Esophagus squamous epithelium (tissue), 5 donors: ENCODE measurements at places on chromosomes 3 and 15. TPM values are rescaled to one million over a fixed set of nuclear protein-coding genes. Genes with fewer than 3 reads are reported as not detected.

Gene BFSP2
- not detected for total RNA-seq

Gene CACNA2D2
- total RNA-seq, result not detected

Gene MUC20
- total RNA-seq, result 23.8 TPM

Gene SLC27A2
- 2.2 TPM for total RNA-seq

Gene MNS1
- total RNA-seq, result 1.1 TPM

Gene REC114
- total RNA-seq, result not detected

Gene ITGB5
- total RNA-seq, result 89.9 TPM

DNA sequence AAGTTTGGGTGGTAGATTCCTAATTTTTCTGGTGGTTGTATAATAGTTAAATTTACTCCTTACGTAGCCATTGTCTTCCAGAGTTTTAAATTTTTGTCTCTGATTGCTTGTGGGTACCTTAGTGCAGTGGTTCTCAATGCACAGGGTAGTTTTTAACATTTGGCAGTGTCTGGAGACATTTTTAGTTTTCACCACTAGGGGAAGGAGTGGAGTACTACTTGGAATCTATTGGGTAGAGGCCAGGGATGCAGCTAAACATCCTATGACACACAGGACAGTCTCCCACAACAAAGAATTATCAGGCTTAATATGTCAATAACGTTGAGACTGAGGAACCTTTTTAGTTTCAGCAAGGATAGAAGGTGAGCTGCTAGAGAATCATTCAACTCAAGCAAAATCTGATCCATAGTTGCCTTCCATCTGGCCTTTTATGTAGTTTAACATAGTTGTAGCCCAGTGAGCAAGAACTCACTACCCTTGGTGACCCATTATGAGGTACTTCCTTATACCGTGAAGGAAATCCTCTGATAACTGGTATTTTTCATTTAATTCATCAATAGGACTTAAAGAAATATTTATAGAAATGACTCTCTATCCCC, 8.6 kb upstream of the STX19 start:
- no peak for DNase-seq

GRCh38 chr15:43492673-43493601, at the start of gene TP53BP1:
TSS of gene TP53BP1 (minus strand) at chr15:43493156. CDS start at chr15:43493043, 113 bp downstream.
- peak; percentile 91 for DNase-seq

GRCh38 chr3:172853005-172853404, 102.5 kb downstream of the ECT2 start:
- DNase-seq, result no peak

- DNase-seq, result no peak
These were observed 117.6 kb upstream of the IGSF10 start for GRCh38 chr3:151578495-151578894.

DNA sequence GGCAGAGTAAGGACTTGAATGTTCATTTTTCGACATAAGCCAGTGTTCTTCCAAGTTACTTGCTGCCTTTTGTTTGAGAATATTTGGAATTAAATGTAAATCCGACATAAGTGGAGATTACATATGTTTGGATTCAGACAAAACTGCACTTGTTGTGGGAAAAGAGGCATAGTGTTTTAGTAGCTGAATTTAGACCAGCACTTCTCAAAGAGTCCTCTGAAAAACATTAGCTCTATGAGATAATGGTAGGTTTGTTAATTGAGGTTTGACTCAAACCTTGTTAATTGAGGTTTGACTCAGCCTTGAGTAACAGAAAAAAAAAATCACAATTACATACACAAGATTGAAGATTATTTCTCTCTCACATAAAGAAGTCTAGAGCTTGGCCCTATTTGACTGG, 132.5 kb downstream of the NSUN3 start:
- DNase-seq, result no peak

DNA sequence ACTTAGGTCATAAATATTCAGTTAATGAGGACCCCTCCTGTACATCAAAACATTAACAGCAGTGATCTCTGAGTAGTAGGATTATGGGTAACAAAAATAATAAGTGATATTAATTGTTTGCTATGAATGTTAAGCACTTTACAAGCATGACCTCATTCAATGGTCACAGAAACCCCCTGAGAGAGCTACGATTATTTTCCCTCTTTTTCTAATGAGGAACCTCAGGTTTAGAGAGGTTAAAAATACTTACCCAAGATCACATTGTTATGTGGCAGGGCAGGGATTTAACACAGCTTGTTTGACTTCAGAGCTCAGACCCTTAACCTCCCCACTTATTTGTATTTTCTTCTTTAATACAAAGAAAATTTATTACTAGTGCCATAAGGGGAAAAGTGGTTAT, 228.2 kb downstream of the TBL1XR1 start:
- DNase-seq, result no peak

DNA sequence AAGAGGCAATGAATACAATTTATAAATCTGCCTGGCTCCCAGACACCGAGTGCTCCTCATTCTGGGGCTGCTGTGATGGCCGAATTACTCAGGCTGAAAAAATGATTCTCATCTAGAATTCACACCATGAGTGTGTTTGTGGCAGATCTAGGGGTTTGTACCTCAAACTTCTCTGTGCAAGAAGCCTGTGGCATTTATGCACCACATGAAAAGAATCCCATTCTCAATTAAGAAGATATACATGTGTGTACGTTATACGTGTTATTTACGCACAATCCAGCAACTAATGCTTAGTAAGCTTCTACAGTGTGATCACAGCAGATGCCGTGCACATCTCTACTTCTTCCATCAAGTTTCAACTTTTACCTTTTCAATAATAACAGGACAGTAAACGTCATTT, 476.8 kb downstream of the SHQ1 start:
- DNase-seq, result no peak

DNA sequence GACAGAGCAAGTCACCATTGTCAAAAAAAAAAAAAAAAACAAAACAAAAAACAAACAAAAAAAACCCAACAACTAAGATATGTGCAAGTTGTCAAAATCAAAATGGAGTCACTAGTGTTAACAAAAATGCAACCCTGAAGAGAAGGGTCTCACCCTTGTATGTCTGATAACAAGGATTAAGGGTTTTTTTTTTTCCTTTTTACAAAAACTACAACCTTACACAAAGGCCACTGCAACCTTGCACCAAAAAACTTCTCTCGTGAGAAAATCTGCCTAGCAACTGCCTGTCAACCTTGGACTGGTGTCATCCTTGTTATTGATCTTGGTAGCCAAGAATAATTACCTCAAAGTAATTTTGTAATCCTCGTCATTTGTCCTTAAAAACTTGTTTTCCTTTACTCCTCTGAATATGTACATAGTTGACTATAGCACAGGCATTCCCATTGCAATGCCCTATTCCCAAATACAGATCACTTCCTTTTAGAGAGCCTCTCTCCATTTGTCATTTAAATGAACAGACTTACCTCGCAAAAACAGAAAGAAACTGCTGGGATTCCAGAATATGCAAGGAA, 24.0 kb downstream of the TFRC start:
- DNase-seq, result no peak

DNA sequence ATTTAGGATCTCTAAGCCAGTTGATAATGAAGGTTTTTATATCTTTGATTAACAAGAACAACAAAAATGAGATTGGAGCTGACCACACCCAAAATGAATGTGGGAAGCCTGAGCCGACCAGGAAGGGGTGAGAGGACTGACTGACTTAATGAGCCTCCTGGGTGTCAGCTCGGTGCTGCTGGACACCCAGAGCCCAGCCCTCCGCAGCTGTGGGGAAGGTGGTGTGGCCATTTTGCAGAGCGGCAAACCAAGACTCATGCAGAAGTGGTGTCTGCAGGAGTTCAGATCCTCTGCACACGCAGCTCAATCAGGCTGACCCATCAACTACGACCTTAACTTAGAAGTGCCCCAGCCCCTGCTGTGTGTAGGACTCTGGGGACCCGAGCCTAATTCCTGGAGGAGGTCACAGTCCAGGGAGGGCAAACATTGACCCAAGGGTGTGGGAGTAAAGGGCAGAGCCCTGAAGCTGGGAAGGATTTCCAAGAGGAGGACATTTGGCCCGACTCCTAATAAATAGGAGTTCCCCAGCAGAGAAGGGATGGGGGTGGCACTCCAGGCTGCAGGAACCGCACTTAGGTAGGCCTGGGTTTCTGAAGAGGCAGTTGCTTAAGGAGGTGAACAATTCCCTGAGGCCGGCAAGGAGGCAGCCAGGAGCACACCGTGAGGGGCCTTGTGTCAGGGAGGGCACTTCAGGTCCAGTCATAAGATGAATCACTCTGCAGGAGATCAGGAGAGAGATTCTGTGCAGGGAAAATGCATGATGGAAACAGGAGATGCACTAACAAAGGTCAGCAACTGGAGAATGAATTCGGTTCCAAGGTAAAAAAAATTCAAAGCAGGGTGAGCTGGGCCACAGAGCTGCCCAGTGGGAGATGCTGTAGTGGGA, 197.1 kb upstream of the TPM1 start:
- DNase-seq, result no peak

- DNase-seq, result no peak
These were observed 356.7 kb upstream of the UMPS start for GRCh38 chr3:124373524-124373923.

GRCh38 chr3:188286087-188286513, 132.1 kb downstream of the LPP start:
- DNase-seq, result no peak

- DNase-seq, result no peak
These were observed 51.9 kb downstream of the ARHGAP31 start for GRCh38 chr3:119346076-119346496.

- DNase-seq, result no peak
These were observed 301.9 kb downstream of the CACNA2D3 start for GRCh38 chr3:54424292-54424691.

- DNase-seq, result no peak
These were observed 4.8 kb downstream of the CLSTN2 start for GRCh38 chr3:139939681-139940190.

- peak; percentile 71 for DNase-seq
These were observed at the start of gene RNU6-1 for GRCh38 chr15:67839929-67840748. TSS of gene RNU6-1 (minus strand) at chr15:67840045.

GRCh38 chr15:66591322-66591862, 25.6 kb upstream of the LCTL start:
- DNase-seq, result no peak

GRCh38 chr3:187368251-187369088, at the start of gene RTP4:
TSS of gene RTP4 (plus strand) at chr3:187368385. CDS start at chr3:187368442, 57 bp downstream.
- DNase-seq, result no peak

DNA sequence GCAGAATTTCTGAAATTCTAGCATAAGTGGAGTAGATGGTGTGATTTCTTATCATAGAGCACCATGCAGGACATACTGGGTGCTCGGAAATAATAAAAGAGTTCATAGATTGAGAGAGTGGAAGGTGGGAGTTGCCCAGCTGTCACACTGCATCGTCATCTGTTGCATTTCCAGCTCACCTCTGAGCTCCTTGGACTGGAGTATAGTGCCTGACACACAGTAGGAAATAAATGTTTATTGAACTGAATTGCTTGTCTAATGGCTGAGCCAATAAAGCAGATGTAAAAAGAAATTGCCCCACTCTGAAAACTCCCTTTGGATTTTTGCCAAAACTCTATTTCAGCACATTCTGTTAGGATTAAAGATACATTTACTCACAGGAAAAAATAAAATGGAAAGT, 108.9 kb upstream of the UBE2E1 start:
- no peak for DNase-seq

DNA sequence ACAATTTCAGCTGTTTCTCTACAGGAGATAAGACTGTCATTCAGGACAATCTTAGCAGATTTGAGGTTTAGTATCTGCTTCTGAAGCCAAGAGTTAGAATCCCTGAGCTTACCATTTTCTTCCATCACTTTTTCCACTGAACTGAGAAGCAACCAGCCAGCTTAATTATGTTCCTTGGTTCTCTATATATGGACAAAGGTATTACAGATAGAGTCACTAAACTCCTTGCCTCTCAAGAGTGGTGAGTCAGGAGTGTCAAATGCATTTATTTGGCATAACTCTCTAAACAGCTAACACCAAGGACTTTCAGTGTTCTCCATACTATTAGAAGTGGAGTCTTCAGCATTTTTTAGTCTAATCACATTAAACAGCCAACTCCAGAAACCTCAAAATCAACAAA, 239.3 kb downstream of the ALCAM start:
- DNase-seq, result no peak

DNA sequence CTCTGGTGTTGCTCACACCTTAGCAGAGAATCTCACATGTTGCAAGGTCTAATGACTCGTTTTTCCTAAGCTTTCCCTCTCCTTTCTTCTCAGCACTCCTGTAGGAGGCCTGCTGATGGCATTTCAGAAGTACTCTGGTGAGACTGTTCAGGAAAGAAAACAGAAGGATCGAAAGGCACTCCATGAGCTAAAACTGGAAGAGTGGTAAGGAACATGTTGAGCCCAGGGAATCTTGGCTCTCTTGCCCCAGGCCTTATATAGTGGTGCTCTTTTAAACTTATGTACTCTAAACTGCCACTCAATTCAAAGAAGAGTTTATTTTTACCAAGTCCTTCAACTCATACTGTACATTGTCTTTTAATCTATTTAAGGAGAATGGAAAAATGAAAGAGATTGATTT, 18.8 kb downstream of the TIMMDC1 start:
- no peak for DNase-seq

- DNase-seq, result no peak
These were observed 118.4 kb upstream of the TMC3 start for GRCh38 chr15:81492331-81492968.

DNA sequence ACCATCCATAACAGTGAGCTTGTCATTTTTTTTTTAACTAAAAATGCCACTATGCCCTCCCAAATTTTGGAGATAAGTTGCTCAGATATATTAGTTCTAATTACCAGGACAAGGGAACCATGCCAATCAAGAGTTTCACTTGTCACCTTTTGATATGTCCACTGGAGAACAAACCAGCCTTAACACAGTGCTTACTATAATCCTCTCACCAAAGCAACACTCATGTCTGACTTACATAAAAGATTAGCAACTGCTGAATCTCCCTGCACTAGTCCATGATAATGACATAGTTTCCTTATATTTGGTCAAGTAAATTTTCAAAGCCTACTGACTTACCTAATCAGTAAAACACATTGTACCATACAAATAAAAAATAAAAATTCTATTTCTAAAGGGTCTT, 44.4 kb downstream of the TTBK2 start:
- DNase-seq, result no peak

GRCh38 chr15:72783640-72784455, at the start of gene ADPGK:
TSS of gene ADPGK (minus strand) at chr15:72783758. CDS start at chr15:72783691, 67 bp downstream.
- DNase-seq, result peak; percentile 62

DNA sequence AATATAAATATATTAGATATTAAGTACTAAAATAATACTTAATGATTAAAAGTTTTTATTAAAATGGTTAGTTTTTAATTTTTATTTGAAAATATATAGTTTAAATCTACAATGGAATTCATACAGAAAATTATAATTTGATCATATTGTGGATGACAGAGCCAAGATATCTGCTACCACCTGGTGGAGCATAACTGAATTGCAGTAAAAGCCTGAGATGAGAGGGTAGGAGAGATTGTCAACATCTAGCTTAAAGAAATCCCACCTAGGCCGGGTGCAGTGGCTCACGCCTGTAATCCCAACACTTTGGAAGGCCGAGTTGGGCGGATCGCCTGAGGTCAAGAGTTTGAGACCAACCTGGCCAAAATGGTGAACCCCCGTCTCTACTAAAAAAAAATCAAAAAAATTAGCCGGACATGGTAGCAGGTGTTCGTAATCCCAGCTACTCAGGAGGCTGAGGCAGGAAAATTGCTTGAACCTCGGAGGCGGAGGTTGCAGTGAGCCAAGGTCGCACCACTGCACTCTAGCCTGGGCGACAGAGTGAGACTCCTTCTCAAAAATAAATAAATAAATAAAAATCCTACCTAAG, 25.1 kb upstream of the CSTA start:
- no peak for DNase-seq
